ENCODE measurements at places on chromosomes 16 and 17.

DNA sequence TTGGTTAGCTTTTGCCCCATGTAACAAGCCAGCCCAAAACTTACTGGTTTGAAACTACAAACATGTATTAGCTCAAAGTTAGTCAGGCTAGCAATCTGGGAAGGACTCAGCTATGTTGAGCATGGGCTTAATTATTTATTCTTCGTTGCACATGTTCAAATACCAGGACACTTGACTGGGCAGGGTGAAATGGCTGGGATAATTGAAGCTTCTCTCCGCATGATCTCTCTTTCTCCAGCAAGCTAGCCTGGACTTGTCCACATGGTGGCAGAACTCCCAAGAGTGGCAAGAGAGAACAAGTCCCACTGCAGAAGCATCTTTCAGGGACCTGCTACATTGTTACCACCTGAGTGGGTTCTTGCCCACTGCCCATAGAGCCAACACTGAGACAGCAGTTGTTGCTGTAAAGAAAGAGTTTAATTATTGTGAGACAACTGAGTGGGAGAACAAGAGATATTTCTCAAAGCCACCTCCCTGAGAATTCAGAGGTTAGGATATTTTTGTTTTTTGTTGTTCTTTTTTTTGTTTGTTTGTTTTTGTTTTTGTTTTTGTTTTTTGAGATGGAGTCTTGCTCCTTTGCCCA is 16.8 kb upstream of the ATF7IP2 start:
- no peak for DNase-seq

DNA sequence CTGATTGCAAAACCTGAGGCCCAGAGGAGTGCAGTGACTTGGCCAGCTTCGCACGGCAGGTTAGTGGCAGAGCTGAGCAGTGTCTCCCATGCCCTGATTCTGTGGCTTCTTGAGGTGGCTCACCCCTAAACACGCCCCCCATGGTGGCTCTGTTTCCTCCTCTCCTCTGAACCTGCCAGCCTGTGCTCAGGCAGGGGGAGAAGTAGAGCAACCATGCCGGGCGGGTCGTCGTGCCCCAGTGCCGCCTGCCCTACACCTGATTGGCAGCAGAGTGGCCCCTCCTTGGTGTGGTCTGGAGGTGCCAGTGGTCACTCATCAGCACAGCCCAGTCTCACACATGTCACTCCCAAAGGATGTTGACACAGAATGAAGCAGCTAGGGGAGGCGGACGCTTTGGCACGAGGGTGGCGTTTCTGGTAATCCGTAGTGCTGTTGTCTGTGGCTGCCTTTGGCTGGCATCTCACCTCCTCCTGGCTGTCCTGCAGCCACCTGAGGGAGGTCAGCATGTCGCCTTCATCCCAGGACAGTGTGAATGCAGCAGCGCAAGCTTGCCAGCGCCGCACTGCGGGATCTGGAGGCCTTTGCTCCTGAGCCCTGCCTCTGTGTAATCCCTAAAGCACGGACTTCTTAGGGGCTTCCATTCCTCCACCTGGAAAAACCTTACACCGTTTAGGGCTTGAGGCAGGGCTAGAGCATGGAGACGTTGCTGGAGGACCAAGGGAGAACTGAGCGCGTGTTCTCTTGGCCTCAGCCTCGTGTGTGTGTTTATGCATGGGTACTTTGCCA is 294.7 kb downstream of the SEC14L1 start:
- DNase-seq, result no peak

DNA sequence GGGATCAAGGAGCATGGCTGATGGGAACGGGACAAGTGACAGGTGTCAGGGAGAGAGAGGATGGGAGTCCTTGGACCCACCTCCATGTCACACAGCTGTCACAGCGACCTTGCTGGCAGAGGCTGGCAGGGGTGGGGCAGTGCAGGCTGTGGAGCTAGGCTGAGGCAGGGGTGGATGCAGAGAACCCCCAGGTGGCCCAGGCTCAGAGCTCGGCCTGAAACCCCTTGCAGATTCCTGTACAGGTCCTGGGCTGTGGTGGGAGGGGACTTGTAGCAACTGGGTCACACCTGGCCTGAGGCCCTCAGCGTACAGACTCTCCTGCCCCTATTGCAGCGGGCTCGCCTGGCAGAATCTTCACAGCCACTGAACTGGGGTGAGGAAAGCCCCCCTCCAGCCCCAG is 174.1 kb downstream of the NTN1 start:
- no peak for DNase-seq

DNA sequence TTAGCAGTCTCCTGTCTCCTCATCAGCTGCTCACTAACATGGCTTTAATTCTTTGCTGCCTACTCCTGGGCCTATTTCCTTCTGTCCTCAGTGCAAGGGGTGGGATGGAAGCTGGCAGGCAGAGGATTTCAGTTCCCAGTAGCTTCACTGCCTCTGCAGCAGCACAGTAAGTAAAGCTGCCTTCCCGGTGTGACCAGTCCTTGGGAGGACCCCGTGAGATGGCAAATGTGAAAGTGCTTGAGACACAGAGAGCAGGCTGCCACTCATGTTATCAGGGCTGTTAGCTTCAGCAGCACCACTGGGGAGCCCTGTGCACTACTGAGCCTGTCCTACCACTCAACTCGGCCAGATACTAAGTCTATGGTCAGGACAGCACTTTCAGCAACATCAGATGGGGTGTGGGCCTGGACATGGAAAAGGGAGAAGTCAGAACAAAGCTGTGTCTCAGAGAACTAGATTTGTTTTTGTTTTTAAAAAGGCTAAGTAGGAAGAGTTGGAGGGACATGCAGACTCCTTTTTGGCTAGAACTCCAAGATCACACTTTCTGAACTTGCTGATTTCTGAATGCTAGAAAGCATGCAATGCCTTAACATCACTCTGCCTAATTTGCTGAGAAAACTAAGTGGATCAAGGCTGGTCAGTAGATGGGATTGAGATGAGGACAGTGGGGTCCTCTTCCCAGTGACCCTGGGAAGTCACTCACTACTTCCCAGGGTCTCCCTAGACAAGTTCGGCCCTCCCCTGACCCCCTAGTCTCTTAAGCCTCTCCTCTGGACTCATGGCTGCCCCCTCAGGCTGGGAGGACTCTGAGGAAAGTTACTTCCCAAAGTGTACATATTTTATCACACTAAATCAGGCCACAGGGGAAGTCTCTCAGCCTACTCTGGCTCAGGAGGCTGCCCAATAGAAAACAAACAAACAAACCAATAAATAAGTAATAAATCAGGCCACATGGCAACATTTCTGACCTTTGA is 1.1 kb downstream of the ACSF2 start:
- DNase-seq, result no peak

GRCh38 chr16:66365651-66366050 is 840 bp upstream of the CDH5 start:
- no peak for DNase-seq

DNA sequence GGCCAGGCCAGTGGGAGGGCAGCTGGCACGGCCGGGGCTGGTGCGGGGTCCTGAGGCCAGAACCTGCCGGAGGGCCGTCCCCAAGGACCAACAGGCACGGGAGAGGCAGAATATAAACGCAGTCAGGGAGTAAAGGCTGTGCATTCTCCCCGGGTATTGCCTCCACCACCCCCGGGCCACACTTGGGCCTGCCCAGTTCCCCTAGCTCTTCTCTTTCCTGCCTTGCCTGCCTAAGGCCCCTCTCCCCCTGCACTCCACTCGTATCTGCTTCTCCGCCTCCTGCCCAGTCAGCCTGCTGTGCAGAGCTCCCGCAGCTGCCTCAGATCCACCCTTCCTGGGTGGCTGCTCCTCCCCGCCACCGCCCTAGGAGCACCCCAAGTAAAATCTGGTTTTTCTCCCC is 5.0 kb upstream of the RPH3AL start:
- DNase-seq, result no peak

Data from stimulated activated CD8-positive, alpha-beta memory T cell treated with anti-CD3 and anti-CD28 coated beads, Interleukin-2, amount 100 ng/mL, for 1 hour (primary cell).